GM04503 (cell line): ENCODE measurements at places on chromosomes 1 and 21.
A peak's percentile ranks its signal among the peaks of the same experiment; 100 is the strongest.

DNA sequence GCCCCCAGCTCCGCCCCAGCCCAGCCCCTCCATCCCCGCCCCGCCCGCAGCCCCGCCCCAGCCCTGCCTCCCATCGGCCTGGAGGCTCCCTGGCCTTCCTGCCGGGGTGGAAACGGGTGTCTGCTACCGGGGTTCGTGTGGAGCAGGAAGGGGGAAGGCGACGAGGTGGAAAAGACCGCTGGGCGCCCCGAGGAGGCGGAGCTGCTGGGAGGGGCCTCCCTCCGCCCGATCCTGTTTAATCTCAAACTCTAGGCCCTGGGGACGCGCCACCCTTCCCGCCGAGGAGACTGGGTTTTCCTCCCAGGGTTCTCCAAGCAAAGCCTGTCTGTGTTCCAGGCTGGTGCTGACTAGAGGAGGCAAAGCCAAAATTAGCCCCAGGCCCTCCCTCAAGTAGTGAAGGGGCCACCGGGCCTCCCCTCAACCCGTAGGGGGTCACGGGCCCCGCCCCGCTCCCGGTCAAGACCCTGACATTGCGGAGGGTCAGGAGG is 16.2 kb upstream of the TTLL10 start:
- DNase-seq = peak; percentile 61

DNA sequence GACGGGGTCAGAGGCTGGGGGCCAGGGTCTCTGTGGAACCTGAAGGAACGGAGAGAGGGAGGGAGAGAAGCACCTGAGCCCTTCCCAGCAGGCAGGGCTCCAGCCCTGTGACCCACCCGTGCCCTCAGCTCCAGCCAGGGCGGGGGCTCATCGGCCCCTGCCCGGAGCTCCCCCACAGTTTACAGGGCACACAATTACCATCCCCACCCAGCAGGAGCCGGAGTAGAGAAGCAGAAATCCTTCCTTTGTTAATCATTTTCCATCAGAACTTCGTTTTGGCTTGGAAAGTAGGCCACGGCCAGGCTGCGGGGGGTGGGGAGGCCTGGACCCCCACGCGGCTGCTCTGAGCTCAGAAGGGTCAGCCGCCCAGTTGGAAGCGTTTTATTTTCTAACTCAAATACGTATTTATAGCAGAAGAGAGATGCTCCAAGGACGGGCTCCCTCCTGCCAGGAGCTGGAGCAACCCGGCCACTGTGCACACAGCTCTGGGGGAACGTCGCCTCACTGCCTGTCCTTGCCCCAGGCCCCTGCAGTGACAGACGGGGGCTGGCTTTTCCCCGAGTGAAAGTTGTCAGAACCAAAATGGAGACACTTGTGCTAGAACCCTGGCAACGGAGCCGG is 42.7 kb upstream of the ADARB1 start:
- DNase-seq = no peak

GRCh38 chr1:22216210-22216883 is 73.5 kb upstream of the WNT4 start:
- no peak for DNase-seq

GRCh38 chr1:55579332-55580001 is 364.3 kb upstream of the USP24 start:
- DNase-seq = no peak

DNA sequence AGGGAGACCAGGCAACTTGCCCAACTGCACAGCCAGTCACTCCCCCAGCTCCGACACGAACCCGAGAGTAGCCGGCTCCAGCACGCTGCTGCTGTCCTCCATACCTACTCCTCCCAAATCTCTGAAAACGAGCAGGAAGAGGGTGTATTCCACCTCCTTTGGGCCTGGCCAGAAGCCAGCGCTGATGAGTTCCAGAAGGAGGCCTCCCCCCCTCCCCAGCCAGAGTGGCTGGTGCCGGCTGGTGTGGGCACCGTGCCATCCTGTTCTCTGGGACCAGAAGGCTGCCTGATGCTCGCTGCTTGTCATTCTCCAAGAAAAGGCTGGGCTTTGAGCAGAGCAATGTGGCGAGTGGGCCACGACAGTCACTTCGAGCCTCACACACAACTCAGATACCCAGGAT is 22.2 kb downstream of the KCNN3 start:
- no peak for DNase-seq

- DNase-seq = no peak
These were observed 3.1 kb downstream of the TRAF5 start for GRCh38 chr1:211329764-211330201.

GRCh38 chr1:9590201-9590600 is 1.5 kb downstream of the TMEM201 start:
- DNase-seq = no peak

GRCh38 chr1:216410026-216410425 is 13.2 kb downstream of the USH2A start:
- DNase-seq = no peak

DNA sequence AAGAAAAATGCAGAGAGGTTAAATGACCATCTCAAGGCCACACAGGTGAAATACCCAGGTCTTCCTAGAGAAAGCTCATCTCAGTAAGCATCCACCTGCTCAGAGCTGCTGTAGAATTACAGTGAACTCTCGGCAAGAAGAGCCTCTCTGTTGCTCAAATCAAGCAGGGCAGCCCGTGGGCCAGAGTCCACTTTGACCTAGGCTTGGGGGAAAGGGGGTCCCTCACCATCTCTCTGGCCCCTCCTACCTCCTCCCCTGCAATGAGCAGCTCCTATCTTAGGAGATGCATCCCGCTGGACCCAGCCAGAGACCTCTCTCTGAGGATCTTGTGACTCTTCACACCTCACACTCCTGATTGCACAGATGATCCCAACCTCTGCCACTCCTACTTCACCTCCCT is 364.7 kb downstream of the PTPRU start:
- DNase-seq = no peak

- no peak for DNase-seq
These were observed 59.6 kb downstream of the VPS26C start for GRCh38 chr21:37207441-37208009.

GRCh38 chr1:154324241-154324640 is 1.1 kb upstream of the ATP8B2 start:
- DNase-seq = no peak

GRCh38 chr1:15820478-15820877 is 13.0 kb upstream of the UQCRHL start:
- DNase-seq = no peak

DNA sequence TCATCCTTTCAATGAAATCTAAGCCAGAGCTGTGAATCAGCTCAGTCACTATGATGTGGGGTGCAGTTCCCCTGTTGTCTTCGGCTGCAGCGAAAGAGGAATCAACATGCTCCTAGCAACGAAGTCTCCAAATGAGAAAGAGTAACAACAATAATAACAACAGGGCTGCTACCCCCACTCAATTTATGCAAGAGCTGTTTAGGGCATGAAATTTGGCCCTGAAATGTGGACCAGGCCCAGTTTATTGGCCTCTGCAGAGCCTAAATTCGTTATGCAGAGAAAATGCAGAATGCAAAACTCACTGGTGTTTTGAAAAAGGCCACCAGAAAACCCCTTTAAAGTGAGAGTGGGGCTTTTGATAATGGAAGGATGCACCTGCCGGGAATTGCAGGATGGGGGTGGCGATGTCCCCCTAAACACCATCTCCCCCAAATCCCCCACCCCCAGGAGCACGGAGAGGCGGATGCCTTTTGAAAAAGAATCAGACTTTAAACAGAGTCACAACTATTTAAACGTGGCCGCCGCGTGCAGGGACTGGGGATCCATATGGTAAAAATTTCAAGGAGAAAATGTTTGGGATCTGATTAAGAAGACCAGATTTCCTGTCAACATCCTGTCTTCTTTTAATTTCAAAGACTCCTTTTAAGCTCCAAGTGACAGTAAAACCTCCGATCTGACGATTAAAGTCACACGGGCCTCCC is 1.9 kb downstream of the RUNX3 start:
- no peak for DNase-seq

- DNase-seq = no peak
These were observed 31.5 kb upstream of the BTG3 start for GRCh38 chr21:17644186-17644585.

DNA sequence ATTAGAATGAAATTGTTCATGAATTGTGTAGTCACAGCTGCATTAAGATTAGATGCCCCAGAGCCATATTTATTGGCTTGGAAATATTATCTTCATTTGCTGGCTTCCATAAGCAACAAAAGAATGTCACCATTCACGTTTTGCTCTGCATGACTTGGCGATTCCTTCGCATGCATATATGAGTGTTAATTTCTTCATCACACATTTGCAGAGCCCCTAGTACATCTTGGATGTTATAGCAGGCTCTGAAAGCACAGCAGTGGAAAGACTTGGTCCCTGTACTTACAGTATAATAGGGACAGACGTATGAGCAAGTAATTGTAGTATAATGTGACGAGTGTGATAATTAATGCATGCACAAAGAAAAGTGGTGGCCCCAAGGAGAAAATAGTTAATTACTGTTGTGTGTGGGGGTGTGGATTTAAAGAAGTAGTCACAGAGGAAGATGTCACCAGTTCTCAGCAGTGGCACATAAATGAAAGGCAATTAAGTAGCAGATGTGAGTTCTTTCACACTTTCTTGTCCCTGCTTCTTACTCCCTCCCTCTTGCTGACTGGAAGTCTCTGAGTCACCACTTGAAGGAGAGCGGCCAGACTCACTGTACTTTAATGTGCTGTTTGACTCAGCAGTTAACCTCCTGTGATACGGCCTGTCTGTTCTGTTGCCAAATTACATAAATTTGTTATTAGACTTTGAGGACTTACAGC is 21.0 kb downstream of the S100A10 start:
- peak; percentile 83 for DNase-seq

- DNase-seq = no peak
These were observed 416.0 kb downstream of the SIPA1L2 start for GRCh38 chr1:232213928-232214327.

GRCh38 chr1:183996396-183996795 is 41.1 kb downstream of the COLGALT2 start:
- no peak for DNase-seq

DNA sequence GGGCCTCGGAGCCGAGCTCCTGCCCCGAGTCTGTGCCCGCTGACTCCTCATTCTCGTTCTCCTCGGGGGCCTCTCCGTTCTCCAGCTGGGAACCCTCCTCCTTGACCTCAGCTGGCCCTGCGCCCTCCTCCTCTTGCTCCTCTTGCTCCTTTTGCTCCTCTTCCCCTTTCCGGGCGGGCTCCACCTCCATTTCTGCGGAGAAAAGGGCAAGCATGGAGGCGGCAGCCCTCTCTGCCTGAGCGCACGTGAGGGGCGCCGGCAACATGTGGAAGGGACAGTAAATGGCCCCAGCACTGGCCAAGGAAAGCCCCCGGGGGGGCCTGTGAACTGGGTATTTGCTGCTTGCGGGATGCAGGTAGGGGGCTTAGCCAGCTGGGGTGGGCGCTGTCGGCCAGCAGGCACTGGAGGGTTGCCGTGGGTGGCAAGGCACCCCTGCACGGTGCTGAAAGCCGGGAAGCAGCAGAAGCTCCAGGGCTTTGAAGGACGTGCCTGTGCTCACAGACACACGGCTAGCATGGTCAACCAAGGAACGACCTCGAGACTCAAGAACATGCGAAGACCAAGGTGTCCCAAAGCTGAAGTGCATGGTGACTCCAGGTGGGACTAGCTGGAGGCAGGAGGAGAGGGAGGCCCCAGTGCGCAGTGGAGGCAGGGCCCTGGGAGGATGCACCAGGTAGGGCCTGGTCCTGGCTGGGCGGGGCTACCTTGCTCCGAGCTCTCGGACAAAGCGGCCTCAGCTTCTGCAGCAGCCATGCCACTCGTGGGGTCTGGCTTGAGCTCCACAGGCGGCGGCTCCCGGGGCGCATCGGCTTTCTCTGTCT is 30.7 kb downstream of the ZBTB17 start:
- DNase-seq = no peak

DNA sequence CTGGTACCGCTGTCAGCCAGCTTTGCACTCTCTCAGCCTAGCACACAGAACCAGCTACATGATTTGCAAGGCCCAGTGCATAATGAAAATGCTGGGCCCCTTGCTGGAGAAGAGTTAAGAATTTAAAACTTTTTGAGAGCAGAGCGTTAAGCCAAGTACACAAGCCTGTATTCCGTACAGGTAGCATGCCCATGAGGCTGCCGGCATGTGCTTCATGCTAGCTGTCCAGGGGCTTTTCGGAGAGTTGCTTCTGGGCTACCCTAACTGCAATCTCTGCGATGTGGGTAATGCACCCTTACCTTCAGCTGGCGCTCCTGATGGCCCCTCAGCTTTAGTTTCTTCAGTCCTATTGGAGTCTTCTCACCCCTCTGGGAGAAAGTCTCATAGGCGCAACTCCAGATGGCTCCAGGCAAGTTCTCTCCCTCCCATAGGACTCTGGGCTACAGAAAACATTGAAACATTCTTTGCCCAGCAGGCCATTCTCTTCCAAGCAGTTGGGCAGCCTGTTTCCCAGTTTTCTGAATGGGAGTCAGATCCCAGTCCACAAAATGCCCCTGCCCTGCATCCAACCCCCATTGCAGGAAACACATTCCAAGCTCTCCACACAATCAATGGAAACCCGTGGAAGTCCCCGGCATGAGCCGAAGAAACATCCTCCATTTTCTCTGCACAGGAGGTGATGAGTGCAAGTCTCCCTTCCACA is 5.7 kb upstream of the AKT3 start:
- DNase-seq = no peak

- DNase-seq = peak; percentile 58
These were observed 19.1 kb downstream of the AGL start for GRCh38 chr1:99869304-99869703.

GRCh38 chr1:226064816-226065248 is 2.3 kb downstream of the H3-3A start:
- peak; percentile 15 for DNase-seq

- DNase-seq = no peak
These were observed 312.7 kb upstream of the NCAM2 start for GRCh38 chr21:20685475-20685874.

- no peak for DNase-seq
These were observed 146.7 kb downstream of the KCNT2 start for GRCh38 chr1:196461521-196461920.

DNA sequence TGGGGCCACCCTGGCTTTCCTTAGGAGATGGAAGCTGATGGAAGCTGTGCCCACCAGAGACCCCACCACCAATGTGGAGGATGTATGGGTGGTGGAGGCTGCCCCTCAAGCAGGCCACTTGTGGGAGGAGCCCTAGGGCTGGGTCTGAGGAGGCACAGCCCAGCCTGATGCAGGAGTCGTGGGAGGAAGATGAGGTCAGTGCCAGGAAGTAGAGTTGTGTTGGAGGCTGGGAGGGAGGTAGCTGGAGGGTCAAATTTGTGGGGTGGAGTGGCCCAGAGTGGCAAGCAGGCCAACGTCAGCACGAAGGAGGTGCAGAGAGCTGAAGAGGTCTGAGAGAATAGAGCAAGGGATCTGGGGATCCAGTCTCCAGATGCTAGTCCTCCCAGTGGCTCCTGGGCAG is 119.0 kb upstream of the USP24 start:
- DNase-seq = no peak
